ENCODE measurements at places on chromosomes 3 and 15. TPM values are rescaled to one million over a fixed set of nuclear protein-coding genes. Genes with fewer than 3 reads are reported as not detected.

- H3K4me1 ChIP-seq: no peaks in the 10 kb centered on the region
- H3K4me3 ChIP-seq: no peak overlapping the region
- no peak overlapping the region for H3K27ac ChIP-seq
- no peaks in the 10 kb centered on the region for H3K36me3 ChIP-seq
- no peak for DNase-seq
- H3K27me3 ChIP-seq: no peaks in the 10 kb centered on the region
These were observed 130.3 kb downstream of the LIPC start for GRCh38 chr15:58562135-58562534.

GRCh38 chr3:151206201-151206600 lies 3.2 kb upstream of the GPR171 start:
- DNase-seq: no peak
- peaks cover 78% of the 10 kb centered on the region for H3K4me1 ChIP-seq
- H3K27me3 ChIP-seq: no peaks in the 10 kb centered on the region
- peak overlapping the region; percentile 95 for H3K27ac ChIP-seq
- H3K36me3 ChIP-seq: peaks cover 7% of the 10 kb centered on the region

GRCh38 chr3:42700366-42701288 lies 2.0 kb downstream of the HHATL start:
- no peak overlapping the region for H3K27ac ChIP-seq
- peaks cover 9% of the 10 kb centered on the region for H3K4me1 ChIP-seq
- no peak overlapping the region for H3K4me3 ChIP-seq
- H3K27me3 ChIP-seq: peaks cover 9% of the 10 kb centered on the region

- DNase-seq: no peak
- no peaks in the 10 kb centered on the region for H3K36me3 ChIP-seq
- H3K27ac ChIP-seq: no peak overlapping the region
- no peak overlapping the region for H3K4me3 ChIP-seq
These were observed 221.1 kb upstream of the TLE3 start for GRCh38 chr15:70318594-70319465.

GRCh38 chr15:101694261-101694660 lies 30.0 kb downstream of the TARS3 start:
- H3K4me1 ChIP-seq: peaks cover 40% of the 10 kb centered on the region
- no peak overlapping the region for H3K4me3 ChIP-seq
- no peaks in the 10 kb centered on the region for H3K27me3 ChIP-seq
- no peak overlapping the region for H3K27ac ChIP-seq
- H3K36me3 ChIP-seq: peaks cover 9% of the 10 kb centered on the region
- DNase-seq: no peak

DNA sequence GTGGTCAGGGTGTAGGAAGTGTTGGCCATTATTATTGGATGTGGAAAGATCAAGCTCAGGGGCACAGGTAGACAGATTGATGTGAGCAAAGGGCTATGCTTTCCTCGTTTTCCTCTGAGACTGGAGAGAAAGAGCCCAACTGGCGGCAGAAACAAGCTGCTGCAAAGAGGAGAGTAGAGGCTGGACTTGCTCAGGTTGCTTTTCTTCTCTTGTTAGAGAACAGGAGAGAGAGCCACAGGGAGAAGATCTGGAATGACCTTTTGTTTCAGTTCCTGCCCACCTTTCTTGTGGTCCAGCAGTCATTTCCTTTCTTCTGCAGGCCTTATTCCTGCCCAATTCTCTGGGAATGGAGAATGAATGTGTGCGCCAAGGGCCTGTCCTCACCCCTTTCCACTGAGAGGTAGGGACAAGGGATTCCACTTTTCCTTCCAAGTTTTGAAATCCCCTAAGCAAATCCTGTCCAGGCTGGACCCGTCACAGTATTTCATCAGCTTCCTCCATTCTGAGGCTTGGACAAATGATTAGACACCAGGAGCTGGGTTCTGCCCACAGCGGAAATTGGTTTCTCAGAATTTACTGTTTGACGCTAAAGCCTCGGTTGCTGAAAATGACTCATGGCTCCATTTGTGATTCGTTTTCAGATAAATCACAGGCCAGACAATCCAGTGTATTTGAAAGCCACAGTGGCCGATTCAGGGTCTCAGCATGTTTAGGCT lies 16.1 kb downstream of the ZNF80 start:
- peaks cover 32% of the 10 kb centered on the region for H3K4me1 ChIP-seq
- peak overlapping the region; percentile 74 for H3K4me3 ChIP-seq
- no peaks in the 10 kb centered on the region for H3K27me3 ChIP-seq
- DNase-seq: peak; percentile 77

DNA sequence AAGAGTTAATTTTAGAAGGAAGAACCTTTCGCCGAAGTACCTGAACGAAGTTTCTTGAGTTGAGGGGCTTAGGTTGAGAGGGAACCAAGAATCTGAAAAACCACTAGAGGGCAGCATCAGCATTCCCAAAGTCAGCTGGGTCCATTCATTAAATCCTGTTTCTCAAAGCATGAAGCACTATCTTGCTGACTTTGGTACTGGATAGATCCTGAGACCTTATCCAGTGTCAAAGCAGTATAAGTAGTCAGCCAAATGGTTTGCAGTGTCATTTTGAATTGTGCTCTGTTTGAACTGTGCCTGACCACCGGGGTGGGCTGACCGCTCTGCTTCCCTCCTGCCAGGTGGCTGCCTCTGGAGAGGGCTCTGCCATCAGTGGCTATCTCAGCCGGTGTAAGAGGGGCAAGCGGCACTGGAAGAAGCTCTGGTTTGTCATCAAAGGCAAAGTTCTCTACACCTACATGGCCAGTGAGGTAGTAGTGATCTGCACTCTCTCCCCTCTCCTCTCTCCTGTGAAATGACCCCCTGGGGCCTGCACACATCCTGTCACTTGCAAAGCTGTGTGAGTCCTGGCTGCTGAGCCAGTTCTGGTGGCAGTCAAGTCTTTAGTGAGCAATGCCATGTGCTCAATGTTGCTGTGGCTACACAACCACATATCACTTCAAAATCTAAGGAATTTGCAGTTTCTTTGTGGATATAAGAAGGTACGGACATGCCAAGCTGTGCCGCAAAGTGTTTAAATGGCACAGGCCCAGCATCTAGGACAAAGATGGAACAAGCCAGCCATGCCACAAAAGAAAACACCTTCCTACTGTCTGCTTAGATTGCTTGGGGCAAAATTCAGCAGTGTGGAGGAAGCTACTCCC lies 21.4 kb upstream of the NR2C2 start:
- no peaks in the 10 kb centered on the region for H3K27me3 ChIP-seq
- no peaks in the 10 kb centered on the region for H3K4me1 ChIP-seq
- no peaks in the 10 kb centered on the region for H3K36me3 ChIP-seq
- peak; percentile 35 for DNase-seq
- H3K27ac ChIP-seq: no peak overlapping the region

DNA sequence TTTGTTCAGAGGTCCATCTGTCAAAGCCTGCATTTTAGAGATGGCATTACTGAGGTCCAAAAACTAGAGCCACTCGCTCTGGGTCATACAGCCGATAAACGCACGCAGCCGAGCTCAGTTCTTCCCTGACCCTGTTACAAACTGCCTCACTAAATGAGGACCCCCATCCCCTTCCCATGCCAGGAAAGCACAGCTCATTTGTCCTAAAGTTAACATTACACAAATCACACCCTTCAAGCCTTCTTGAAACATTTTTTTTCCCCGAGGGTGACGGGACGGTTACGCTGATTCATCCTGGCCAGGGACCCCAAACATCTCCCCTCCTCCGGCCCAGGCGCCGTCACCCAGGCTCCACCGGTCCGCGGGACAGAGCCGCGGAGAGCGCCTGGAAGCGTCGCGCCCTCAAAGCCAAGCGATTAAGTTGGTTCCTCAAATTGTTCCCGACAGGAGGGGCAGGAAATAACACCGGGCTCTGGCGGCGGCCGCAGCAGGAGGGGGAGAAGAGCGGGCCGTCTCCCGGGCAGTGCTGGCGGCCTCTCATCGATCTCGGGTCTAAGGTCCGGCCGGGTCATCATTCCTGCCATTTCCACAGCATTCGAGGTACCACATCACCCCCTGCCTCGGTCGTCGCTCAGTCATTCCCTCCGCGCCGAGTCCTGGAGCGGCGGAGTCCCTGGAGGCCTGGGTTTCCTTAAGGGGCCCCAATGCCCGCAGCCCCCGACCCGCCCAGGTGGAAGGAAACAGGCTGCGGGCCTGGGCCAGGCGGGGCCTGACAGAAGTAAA lies 619 bp upstream of the CMTM8 start:
- peaks cover 34% of the 10 kb centered on the region for H3K4me1 ChIP-seq
- H3K4me3 ChIP-seq: peak overlapping the region; percentile 85
- H3K27me3 ChIP-seq: peaks cover 16% of the 10 kb centered on the region
- peaks cover 14% of the 10 kb centered on the region for H3K36me3 ChIP-seq

Gene CYP8B1
- not detected for total RNA-seq

GRCh38 chr3:13332158-13332557 lies 88.0 kb downstream of the NUP210 start:
- DNase-seq: no peak
- peak overlapping the region; percentile 17 for H3K27ac ChIP-seq
- peaks cover 26% of the 10 kb centered on the region for H3K36me3 ChIP-seq
- no peaks in the 10 kb centered on the region for H3K27me3 ChIP-seq

Gene C3orf70
- total RNA-seq: not detected

Gene GPR176
- total RNA-seq: 0.72 TPM

Gene ZNF710
- total RNA-seq: 32.3 TPM

- peak; percentile 49 for DNase-seq
- peaks cover 6% of the 10 kb centered on the region for H3K4me1 ChIP-seq
- H3K27me3 ChIP-seq: no peaks in the 10 kb centered on the region
- no peaks in the 10 kb centered on the region for H3K36me3 ChIP-seq
- no peak overlapping the region for H3K27ac ChIP-seq
These were observed 13.7 kb upstream of the PARP6 start for GRCh38 chr15:72285927-72286516.

DNA sequence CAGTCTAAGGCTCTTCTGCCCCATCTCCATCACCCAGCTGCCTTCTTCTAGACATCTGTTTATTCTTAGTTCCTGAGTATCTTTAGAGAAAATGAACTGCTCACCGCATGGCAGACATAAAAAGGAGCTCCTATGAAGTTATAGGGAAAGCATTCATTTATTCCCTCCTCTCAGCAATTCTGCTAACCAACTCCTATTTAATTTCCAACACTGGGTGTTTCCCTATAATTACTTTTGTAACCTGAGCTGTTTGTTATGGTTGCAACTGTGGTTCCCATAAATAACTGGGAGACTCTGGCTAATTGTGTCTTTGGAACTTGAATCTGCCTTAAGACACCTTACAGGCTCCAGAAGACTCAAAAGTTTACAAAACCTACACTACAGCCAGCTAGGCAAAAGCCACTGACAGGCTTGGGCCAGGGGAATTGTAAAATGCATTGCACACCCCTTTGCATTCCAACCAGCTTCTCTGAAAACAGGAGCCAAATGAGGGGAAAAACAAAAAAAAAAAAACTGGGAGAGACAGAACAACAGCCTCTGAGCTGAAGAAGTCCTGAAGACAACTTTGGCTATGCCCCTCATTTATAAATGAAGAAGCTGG lies 231.5 kb upstream of the FEZF2 start:
- no peak overlapping the region for H3K4me3 ChIP-seq
- no peak for DNase-seq
- H3K27ac ChIP-seq: no peak overlapping the region
- H3K36me3 ChIP-seq: no peaks in the 10 kb centered on the region
- H3K4me1 ChIP-seq: no peaks in the 10 kb centered on the region

Gene ALPK3
- 0.46 TPM for total RNA-seq

- no peak for DNase-seq
- H3K4me1 ChIP-seq: no peaks in the 10 kb centered on the region
- no peak overlapping the region for H3K4me3 ChIP-seq
- H3K27me3 ChIP-seq: no peaks in the 10 kb centered on the region
These were observed 110.7 kb downstream of the RSRC1 start for GRCh38 chr3:158220575-158220974.

DNA sequence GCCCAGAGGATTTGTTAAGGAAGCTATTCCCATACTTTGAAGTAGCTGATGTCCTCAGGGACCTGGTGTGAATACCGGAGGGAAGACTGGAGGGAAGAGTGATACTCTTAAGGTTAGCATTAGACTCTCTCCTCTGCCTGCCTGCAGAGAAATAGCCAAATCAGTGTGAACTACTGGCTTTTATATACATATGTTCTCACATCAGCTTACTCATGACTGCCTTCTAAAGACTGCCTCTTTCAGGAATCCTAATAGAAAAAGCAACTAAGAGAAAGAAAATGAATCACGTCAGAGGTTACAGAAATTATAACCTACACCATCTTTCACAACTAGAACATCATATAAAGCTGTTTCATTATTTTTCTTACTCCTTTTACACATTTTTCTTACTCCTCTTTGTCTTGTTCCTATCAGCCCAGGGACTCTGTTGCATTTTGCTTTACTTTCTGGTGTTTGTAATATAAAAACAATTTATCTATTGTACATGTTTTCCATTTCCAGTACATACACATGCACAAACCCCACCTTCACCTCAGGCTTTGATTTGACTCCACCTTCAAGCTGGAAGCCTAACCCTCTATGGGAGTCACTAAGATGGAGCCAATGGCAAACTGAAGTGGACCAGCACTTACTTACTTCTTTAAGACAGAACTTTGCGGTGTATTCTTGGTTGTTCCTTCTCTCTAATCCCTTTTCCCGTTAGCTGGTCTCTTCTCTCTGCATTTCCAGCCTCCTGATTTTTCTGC lies 257.7 kb upstream of the UBE2E1 start:
- no peak for DNase-seq
- H3K36me3 ChIP-seq: no peaks in the 10 kb centered on the region
- H3K4me1 ChIP-seq: no peaks in the 10 kb centered on the region
- H3K27ac ChIP-seq: peak overlapping the region; percentile 23

GRCh38 chr3:161014843-161015749 lies 90.1 kb downstream of the B3GALNT1 start:
- H3K27ac ChIP-seq: no peak overlapping the region
- H3K27me3 ChIP-seq: no peaks in the 10 kb centered on the region
- no peak overlapping the region for H3K4me3 ChIP-seq
- H3K4me1 ChIP-seq: no peaks in the 10 kb centered on the region

DNA sequence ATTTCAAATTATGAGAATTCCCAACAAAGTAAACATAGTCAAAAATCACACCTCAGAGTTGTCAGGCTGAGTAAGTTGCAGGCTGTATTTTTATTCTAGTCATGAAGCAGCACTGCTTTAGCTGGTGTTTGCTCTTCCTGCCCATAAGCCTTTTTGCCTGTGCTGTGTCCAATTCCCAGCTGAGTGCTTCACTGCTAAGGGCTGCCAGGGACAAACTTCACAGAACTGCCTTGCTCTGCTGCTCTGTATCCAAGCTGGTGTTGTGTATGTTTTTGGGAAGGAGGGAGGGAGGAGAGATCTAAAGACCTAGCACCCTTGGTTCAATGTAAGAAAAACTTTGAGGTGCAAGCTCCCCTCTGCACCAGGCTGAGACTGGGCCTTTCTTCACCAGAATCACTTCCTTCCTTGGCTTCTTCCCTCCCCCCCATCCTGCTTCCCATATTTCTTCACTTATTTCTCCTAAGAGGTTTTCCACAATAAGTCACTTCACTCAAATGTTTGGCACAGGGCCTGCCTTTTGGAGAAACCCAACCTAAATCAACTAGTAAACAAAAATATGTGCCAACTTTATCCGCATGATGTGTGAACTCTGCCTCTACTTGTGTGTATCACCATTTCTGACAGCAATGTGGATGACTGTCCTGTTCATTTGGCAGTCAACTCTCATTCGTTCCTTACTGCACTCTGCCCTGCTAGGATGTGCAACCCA lies 156.1 kb downstream of the TBL1XR1 start:
- DNase-seq: no peak
- H3K27ac ChIP-seq: peak overlapping the region; percentile 42
- no peak overlapping the region for H3K4me3 ChIP-seq
- H3K27me3 ChIP-seq: no peaks in the 10 kb centered on the region
- H3K36me3 ChIP-seq: peaks cover 56% of the 10 kb centered on the region

Gene DNAH1
- 31.4 TPM for total RNA-seq
